NCI-H774 (cell line): ENCODE measurements at places on chromosomes 11 and 22.

- no peak for DNase-seq
Measured at GRCh38 chr11:2553886-2554285, 109.1 kb downstream of the KCNQ1 start.

- DNase-seq = no peak
Measured at GRCh38 chr11:70756756-70757155, 358.4 kb downstream of the CTTN start.

DNA sequence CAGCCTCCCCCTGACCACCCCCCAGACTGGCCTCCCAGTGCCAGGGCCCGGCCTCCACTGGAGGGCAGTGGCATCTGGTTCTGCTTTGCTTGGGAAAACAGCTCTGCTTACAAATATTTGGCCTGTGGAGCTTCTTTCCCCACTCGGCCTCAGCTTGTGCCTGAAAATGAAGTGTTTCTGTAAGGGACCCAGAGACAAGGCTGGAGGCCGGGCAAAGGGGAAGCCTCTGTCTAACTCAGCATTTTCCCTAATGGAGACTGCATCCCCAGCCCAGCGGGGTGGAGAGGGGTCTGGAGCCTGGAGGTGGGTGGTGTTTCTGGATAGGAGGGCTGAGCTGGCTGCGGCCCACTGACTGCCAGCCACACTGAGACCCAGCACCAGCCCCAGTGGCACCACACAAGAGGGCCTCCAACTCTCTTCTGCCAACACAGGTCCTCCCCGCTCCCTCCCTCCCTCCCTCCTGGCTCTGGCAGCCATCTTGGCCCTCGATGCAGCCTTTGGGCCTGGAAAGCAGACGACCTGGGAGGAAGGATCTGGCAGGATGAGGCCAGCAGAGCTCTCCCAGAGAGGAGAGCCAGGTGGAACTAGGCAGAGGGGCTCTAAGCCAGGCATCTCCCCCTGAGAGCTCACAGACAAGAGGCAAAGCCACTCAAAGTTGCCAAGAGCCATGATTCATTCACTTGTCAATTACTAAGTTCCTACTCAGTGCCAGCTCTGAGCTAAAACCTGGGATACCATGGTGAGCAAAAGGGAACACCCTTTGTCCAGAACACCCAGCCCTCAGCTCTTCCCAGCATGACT lies 77.1 kb upstream of the CD82 start:
- DNase-seq = no peak

GRCh38 chr11:1220941-1221721 lies 1.7 kb upstream of the MUC5B start:
- no peak for DNase-seq

- no peak for DNase-seq
Measured at GRCh38 chr11:117678658-117679406, 118.2 kb downstream of the DSCAML1 start.

DNA sequence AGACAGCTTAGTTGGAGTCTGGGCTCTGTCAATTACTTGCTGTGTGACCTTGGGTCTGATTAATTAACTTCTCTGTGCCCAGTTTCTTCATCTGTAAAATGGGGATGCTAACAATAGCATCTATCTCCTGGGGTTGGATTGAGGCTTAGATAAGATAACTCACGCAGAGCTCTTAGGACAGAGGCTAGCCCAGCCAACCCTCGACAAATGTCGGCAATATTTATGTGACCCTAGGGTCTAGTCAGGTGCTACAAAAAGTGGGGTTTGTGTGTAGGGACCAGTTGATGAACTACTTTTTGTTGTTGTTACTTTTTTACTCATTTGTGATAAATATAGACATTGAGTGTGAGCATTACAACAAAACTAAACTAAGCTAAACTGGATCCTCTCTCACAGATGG lies 22.4 kb downstream of the SYT13 start:
- DNase-seq = no peak

- no peak for DNase-seq
Measured at GRCh38 chr11:63837739-63838138, 1.2 kb upstream of the MARK2 start.

GRCh38 chr11:94876645-94877442 lies 96.5 kb downstream of the CWC15 start:
- no peak for DNase-seq

GRCh38 chr11:129423426-129423825 lies 47.8 kb downstream of the BARX2 start:
- no peak for DNase-seq

GRCh38 chr11:67269401-67270255 lies 3.4 kb downstream of the GRK2 start:
- DNase-seq = no peak

- no peak for DNase-seq
Measured at GRCh38 chr22:45511847-45512261, 9.2 kb downstream of the FBLN1 start.

GRCh38 chr22:25282346-25282670 lies 62.9 kb downstream of the CRYBB2 start:
- DNase-seq = no peak

GRCh38 chr22:32661737-32662586 lies 139.5 kb upstream of the TIMP3 start:
- DNase-seq = no peak

- DNase-seq = no peak
Measured at GRCh38 chr22:38937036-38937435, 20.4 kb upstream of the APOBEC3A start.

DNA sequence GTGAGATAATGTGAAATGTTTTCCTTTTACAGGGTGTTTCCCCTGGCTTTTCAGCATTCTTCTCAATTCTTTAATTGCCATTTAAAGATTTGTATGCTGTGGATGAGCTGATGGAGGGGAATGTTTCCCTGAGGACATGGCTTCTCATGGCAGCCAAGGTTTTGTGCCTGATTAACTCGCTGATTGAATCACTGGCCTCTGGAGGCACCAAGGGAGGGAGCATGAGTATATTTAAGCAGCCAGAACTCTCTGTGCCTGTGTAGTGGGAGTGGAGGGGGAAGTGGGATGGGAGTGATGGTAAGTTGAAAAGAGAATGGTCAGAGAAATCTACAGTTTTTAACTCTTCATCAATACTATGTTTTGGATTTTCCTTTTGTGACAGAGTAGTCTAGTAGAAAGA lies 88.7 kb downstream of the STIM1 start:
- no peak for DNase-seq

DNA sequence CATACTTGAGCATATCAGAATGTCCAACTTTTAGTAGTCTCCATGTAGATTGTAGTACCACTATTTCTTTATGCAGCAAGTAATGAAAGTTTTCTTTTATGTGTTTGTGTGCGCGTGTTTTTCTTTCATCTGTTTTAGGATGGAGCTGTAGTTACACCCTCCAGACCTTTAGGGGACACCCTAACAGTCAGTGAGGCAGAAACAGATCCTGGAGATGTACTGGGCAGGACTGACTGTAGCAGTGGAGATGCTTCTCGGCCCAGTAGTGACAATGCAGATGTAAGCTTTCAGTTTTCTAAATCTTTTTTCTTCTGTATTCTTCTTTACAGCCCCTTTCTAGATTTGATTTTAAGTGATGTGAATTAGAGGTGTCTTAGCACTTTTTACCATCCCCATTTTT lies 79.9 kb upstream of the GRIK4 start:
- no peak for DNase-seq

- no peak for DNase-seq
Measured at GRCh38 chr22:46564084-46564714, 26.8 kb upstream of the CELSR1 start.

GRCh38 chr11:81165164-81165563 lies 1568.5 kb downstream of the FAM181B start:
- DNase-seq = no peak

GRCh38 chr11:82261367-82261766 lies 472.3 kb downstream of the FAM181B start:
- DNase-seq = no peak

- DNase-seq = no peak
Measured at GRCh38 chr22:27785831-27786230, 15.7 kb downstream of the MN1 start.

GRCh38 chr11:115300660-115301428 lies 203.4 kb downstream of the CADM1 start:
- no peak for DNase-seq

- no peak for DNase-seq
Measured at GRCh38 chr11:119681361-119681910, 47.6 kb downstream of the NECTIN1 start.

DNA sequence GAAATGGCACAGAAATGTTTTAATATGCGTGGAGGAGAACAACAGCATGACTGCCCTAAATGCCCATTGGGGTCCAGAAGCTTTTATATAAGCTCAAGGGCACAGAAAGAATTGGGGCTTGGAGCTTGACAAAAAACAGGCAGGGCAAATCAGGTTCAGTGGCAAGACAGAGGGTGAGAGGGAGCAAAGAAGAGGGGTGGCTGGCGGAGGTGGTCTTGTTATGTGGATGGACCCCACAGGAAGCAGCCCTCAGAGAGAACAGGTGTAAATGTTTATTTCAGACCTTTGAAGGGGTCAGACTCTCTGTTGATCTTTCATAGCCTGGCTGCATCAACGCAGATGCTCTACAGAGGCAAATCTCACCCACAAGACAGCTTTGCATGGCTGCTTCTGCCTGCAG lies 213.1 kb upstream of the B3GAT1 start:
- no peak for DNase-seq

DNA sequence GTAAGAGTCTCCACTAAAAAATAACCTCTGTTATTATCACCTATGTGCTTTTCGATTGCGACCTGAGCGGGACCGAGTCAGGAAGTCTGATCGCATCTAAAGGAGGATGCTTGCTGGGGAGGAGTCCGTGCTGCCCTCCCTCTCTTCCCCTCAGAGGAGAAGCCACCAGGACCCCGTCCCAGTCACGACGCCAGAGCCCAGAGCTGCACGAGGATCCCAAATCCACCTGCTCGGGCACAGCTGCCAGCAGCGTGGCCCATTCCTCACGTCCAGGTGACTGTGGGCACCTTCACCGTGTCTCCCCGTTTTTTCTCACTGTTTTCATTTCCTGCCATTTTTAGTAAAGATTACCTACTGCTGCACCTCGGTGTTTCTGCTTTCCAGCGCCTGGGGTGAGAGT lies 390.3 kb downstream of the BRD1 start:
- DNase-seq = no peak

DNA sequence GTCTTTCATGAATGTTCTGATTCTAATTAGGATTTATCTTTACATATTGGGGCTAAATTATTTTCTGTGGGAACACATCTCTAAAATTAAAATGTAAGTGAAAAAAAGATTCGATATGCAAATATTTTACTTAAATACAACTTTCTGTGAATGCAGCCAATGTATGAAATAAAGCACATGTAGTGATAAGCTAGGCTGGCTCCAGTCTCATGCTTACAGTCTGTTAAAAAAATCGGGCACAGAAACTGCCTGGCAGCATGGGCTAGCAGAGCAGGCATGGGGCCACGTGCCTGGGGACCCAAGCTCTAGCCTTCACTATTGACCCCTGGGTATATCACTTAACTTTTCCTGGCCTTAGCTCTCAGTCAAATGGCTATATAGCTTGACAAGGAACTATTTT lies 46.5 kb downstream of the NELL1 start:
- no peak for DNase-seq

- no peak for DNase-seq
Measured at GRCh38 chr22:48313175-48313830, 1514.4 kb downstream of the BRD1 start.

- no peak for DNase-seq
Measured at GRCh38 chr11:11445441-11446185, 92.6 kb upstream of the CSNK2A3 start.

DNA sequence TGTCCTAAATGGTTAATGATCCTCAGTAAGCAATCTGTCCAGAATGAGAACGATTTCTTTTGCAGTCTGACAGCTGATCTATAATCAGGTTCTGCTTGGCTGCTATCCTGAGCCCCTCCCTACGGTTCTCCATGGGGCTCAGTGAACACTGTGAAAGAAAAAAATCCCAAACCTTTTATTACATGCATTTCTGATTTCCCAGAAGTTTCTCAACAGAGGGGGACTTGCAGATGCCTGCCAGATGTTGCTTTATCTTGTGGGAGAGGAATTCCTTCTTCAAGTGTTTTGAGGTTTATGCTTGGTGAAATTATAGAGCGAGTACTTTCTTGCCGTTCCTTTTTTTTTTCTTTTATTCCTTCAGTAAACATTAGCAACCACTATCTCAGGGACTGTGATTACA lies 531.9 kb upstream of the ISX start:
- DNase-seq = no peak

DNA sequence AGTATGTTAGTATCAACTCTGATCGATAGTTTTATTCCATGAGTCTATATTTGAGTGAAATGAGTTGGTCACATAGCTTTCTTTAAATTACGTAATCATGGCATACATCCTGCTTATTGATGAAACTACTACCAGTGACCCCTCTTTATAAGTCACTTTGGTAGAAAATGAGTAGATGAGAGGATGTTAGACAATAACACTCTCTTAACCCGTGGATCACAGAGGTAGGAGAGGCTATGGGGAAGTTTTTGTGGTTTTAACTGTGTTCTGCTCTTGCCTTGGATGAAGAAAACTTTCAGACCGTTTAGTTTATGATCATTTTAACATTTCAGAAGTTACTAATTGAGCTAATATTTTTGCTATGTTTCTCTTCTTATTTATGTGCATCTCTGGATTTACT lies 34.0 kb downstream of the TBCEL start:
- DNase-seq = no peak

DNA sequence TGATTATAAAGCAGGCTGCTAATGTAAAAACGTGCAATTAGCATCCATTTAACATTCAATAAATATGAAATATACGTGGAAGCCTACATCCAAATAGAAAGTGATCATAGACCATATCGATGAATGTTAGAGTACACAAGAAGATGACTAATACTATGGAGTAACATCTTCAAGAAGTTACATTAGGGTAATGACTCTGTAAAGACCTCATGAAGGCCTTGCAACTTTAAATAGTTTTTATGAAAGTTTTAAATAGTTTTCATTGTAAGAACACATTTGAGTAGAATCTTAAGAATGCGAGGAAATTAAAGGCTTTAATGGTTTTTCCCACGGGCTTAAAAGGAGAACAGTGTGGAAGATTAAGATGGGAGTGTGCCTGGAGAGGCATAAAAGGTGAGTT lies 1.4 kb downstream of the TRIM34 start:
- no peak for DNase-seq

GRCh38 chr11:9615031-9615451 lies 41.6 kb downstream of the WEE1 start:
- DNase-seq = no peak

DNA sequence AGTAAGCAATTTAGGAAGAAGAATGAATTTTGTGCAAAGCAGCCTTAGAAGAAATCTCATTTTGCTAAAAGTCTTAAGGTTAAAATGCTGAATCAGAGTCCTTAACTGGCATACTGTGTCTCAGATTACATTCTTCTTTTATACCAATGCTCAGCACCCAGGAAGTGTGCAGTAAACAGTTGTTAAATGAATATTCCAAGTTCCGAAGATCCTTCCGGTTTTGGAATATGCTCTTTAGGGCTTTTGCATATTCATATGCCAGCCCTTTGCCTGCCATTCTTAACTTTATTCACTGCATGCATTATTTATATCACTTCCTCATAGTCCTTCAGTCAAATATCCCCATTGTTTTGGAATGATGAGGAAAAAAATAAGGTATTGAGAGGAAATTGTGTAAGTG lies 242.0 kb downstream of the DDX10 start:
- DNase-seq = no peak
